ENCODE measurements at places on chromosomes 5 and 9. TPM values are rescaled to one million over a fixed set of nuclear protein-coding genes. Genes with fewer than 3 reads are reported as not detected.

Gene C5orf34
- 2.9 TPM for polyA plus RNA-seq

Gene TMOD1
- polyA plus RNA-seq, result 151 TPM

Gene C5orf52
- polyA plus RNA-seq, result not detected

Gene FOXB2
- not detected for polyA plus RNA-seq

Gene PIP5KL1
- polyA plus RNA-seq, result 5.3 TPM

Gene SURF4
- 84.6 TPM for polyA plus RNA-seq

Gene LCN10
- polyA plus RNA-seq, result 20.2 TPM

Gene IFNA2
- not detected for polyA plus RNA-seq

Gene SPRY4
- 48.7 TPM for polyA plus RNA-seq

Gene SLC34A3
- polyA plus RNA-seq, result 1.5 TPM

Gene MRPL50
- polyA plus RNA-seq, result 15.5 TPM

Gene P4HA2
- polyA plus RNA-seq, result 57.8 TPM

Gene ARHGEF28
- 2.7 TPM for polyA plus RNA-seq

Gene CA9
- 0.87 TPM for polyA plus RNA-seq

Gene XRCC4
- polyA plus RNA-seq, result 4.1 TPM

Gene BTNL8
- polyA plus RNA-seq, result not detected

Gene AJM1
- 2.4 TPM for polyA plus RNA-seq

Gene TNFSF15
- polyA plus RNA-seq, result 0.13 TPM

Gene C5
- polyA plus RNA-seq, result 6.8 TPM

Gene PCA3
- 1.0 TPM for polyA plus RNA-seq

Gene PRRC2B
- 133 TPM for polyA plus RNA-seq

Gene TAF1L
- polyA plus RNA-seq, result 0.03 TPM

Gene RANBP3L
- polyA plus RNA-seq, result 0.47 TPM

Gene CCL27
- polyA plus RNA-seq, result 0.51 TPM

Gene LCN1
- polyA plus RNA-seq, result not detected

Gene DPYSL3
- polyA plus RNA-seq, result 95.7 TPM

Gene TRIM32
- polyA plus RNA-seq, result 11.6 TPM

Gene DNAJC21
- 50.9 TPM for polyA plus RNA-seq

Gene NR3C1
- polyA plus RNA-seq, result 57.3 TPM

Gene CMBL
- 119 TPM for polyA plus RNA-seq

Gene FRMD3
- polyA plus RNA-seq, result 31.3 TPM

Gene KYAT1
- 6.2 TPM for polyA plus RNA-seq

Gene ELAVL2
- polyA plus RNA-seq, result 1.3 TPM

Gene PCDHA9
- not detected for polyA plus RNA-seq

Gene RC3H2
- polyA plus RNA-seq, result 30.4 TPM

Gene GPRIN1
- polyA plus RNA-seq, result 0.49 TPM

Gene CAMK4
- polyA plus RNA-seq, result 4.7 TPM

Gene ELL2
- 2.8 TPM for polyA plus RNA-seq

Gene SARDH
- polyA plus RNA-seq, result 5.4 TPM

Gene C5orf58
- polyA plus RNA-seq, result 0.59 TPM

Gene CXCL14
- polyA plus RNA-seq, result 27.8 TPM

Gene C9orf152
- polyA plus RNA-seq, result 0.06 TPM

Gene EIF4E1B
- polyA plus RNA-seq, result not detected

Gene TRIM41
- 17.3 TPM for polyA plus RNA-seq

Gene IFNB1
- polyA plus RNA-seq, result not detected

Gene EXOSC2
- 26.5 TPM for polyA plus RNA-seq

Gene PCDHGB6
- 3.5 TPM for polyA plus RNA-seq

Gene WNT8A
- not detected for polyA plus RNA-seq

Measured in forelimb muscle (tissue), 1 donor.